Stimulated activated CD4-positive, alpha-beta T cell treated with anti-CD3 and anti-CD28 coated beads, TNF-alpha, amount 100 ng/mL, for 48 hours (primary cell): ENCODE measurements at places on chromosomes 1 and 21.
A peak's percentile ranks its signal among the peaks of the same experiment; 100 is the strongest.

- DNase-seq = no peak
These were observed 52.2 kb upstream of the GCLM start for GRCh38 chr1:93961443-93961842.

- DNase-seq = no peak
These were observed 13.3 kb downstream of the PMF1 start for GRCh38 chr1:156226116-156226538.

- DNase-seq = no peak
These were observed 164.3 kb downstream of the MIS18A start for GRCh38 chr21:32114419-32115035.

DNA sequence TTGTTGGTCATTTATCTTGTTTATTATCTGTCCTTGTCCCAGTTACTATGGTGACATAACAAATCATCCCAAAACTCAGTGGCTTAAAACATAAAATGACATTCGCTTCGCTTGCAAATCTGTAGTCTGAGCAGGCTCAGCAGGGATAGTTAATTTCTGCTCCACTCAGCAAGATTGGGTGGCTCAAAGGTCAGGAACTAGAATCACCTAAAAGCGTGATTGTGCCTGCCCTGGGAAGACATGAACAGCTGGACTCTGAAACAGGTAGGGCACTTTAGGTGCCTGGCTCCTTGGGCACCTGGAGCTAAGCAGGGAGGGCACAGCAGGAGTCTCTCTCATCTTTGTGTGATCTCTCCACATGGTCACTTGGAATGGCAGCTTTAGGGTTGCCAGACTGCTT lies 14.7 kb upstream of the TRAF3IP3 start:
- no peak for DNase-seq

DNA sequence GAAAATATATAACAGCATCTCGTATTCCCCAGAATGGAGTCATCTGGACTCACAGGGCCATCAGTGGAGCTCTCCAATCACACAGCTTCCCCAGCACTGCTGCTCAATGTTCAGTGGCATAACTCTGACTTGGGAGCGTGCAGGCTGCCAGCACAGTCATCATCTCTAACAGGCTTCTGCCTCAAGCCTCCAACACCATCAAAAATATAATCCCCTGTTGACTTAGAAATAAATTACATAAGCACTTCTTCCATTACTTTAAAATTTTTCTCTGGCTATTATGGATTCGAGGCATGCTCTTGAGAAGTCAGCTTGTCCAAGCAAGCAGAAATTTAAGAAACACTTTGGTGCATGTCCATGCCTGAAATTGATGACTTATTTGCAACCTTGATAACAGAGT lies 6.2 kb downstream of the DUSP23 start:
- no peak for DNase-seq

- DNase-seq = no peak
These were observed 152.2 kb downstream of the CLEC20A start for GRCh38 chr1:178344513-178345091.

GRCh38 chr1:221040691-221041285 lies 161.5 kb downstream of the HLX start:
- no peak for DNase-seq

- DNase-seq = no peak
These were observed 608 bp upstream of the MX2 start for GRCh38 chr21:41361053-41361785.

GRCh38 chr1:192443616-192444015 lies 126.8 kb downstream of the RGS21 start:
- no peak for DNase-seq

- no peak for DNase-seq
These were observed 1.8 kb downstream of the GPR3 start for GRCh38 chr1:27394282-27394658.

- DNase-seq = no peak
These were observed 850 bp downstream of the SESN2 start for GRCh38 chr1:28259934-28260802.

- DNase-seq = no peak
These were observed 5.7 kb downstream of the AGMAT start for GRCh38 chr1:15578921-15579682.

- no peak for DNase-seq
These were observed 5.2 kb downstream of the SLAMF1 start for GRCh38 chr1:160641323-160642280.

DNA sequence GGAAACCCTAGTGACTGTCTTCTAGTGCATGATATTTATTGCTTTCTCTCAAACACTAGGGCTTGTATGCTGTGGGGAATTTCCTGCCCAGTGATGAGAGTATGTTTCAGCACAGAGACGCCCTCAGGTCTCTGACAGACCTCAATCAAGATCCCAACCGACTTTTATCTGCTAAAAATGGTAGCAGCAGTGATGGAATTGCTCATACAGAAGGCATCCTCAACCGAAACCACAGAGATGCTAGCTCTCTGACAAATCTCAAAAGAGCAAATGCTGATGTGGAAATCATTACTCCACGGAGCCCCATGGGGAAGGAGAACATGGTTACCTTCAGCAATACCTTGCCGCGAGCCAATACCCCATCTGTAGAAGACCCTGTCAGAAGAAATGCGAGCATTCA lies 41.3 kb downstream of the PLPPR4 start:
- no peak for DNase-seq

GRCh38 chr1:227787513-227788270 lies 27.8 kb upstream of the PRSS38 start:
- peak; percentile 89 for DNase-seq

DNA sequence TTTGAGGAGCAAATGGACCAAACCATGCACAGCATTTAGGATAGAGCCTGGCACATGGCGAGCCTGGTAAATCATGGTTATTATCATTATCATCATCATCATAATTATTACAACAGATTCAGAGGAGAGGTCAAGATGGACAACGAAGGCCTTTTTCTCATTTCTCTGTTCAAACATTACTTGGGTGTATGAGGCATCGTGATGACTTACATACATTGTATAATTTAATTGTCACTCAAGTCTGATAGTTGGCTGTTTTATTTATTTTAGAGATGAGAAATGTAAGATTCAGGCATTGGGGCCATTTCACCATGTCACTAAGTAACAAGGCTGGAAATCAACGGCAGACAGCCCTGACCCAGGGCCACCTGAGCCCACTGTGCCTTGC lies 68.1 kb downstream of the SLC35F3 start:
- DNase-seq = no peak

- DNase-seq = no peak
These were observed 33.1 kb upstream of the KCNQ4 start for GRCh38 chr1:40750451-40750908.

- DNase-seq = no peak
These were observed 16.1 kb upstream of the SLC5A9 start for GRCh38 chr1:48206371-48206770.

DNA sequence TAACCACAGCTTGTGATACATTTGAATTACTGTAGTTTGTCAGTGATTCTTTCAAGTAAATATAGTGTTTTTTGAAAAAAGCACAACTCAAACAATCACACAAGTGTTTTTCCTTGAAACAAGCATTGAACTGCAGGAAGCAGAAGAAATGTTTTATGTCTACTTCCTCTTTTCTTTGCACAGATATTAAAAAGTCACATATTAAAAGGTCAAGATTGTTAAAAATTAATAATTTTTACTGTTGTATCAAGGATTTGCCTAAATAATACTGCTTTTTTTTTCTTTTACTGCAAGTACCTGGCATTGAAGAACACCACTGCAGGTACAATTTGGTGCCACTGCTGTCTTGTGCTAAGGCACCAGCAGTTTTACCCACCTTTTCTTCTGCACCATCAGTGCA lies 214.2 kb upstream of the C1orf105 start:
- no peak for DNase-seq

DNA sequence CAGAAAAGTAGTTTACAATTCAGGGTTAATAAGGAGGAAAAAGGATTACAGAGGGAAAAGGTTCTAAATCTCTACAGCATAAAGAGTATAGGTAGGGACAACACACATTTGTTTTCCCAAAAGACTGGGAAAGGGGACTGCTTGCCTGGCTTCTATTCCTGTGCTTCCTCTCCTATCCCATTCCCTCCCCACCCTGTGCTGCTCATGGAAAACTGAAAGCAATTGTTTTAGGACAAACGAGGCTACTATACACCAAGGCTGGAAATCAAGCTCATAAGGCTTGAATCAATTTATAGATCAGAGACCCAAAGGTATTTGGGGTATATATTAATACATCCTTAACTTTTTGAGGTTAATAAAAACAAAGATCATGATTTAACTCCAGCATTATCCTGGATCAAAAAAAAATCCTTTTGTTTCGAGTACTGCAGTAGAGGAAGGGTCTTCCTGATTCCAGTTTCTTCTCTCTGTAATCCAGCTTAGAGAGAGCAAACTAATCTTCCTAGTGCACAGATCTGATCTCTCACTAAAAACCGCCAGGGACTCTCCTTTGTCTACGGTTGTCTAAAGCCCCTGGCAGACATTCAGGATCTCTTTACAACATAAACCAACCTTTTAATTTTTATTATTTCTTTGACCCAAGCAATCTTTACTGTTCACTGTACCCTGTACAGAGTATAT lies 37.4 kb upstream of the A3GALT2 start:
- no peak for DNase-seq

DNA sequence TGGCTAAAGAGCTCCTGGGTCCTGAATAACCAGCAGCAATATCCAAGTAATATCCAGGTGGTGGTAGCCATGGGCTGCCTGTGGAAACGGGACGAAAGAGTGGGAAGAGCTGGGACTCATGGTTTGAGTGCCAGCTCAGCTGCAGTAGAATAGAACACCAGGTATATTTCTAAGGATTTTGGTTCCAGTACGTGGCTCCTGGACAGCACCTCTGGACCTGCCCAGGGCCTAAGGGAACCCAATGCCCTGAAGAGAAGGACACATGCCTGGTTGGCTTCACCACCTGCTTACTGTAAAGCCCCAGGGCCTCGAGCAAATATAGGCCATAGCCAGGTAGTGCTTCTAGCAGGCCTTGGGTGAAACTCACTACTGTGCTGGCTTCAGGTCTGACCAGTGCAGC lies 566.7 kb downstream of the KIF26B start:
- no peak for DNase-seq

DNA sequence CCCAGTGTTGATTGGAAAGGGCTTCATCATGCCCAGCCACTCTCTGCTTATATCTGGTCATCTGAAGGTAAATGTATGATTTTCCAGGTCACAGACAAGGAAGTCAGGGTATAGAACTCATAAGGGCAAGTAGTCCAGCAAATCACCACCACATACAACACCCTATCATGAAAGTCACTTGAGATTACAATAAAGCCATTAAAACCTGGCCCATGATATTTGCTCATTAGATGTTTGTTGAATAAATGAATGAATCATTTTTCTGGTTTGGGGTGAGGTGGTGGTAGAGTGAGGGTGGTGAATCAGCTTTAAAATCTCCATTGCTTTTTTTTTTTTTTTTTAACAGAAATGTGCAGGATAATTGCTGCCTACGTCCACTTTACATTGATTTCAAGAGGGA lies 91.9 kb downstream of the TGFB2 start:
- no peak for DNase-seq

GRCh38 chr1:32398401-32398800 lies 4.2 kb upstream of the BSDC1 start:
- DNase-seq = no peak

GRCh38 chr1:53369034-53369750 lies 41.3 kb upstream of the LRP8 start:
- no peak for DNase-seq

DNA sequence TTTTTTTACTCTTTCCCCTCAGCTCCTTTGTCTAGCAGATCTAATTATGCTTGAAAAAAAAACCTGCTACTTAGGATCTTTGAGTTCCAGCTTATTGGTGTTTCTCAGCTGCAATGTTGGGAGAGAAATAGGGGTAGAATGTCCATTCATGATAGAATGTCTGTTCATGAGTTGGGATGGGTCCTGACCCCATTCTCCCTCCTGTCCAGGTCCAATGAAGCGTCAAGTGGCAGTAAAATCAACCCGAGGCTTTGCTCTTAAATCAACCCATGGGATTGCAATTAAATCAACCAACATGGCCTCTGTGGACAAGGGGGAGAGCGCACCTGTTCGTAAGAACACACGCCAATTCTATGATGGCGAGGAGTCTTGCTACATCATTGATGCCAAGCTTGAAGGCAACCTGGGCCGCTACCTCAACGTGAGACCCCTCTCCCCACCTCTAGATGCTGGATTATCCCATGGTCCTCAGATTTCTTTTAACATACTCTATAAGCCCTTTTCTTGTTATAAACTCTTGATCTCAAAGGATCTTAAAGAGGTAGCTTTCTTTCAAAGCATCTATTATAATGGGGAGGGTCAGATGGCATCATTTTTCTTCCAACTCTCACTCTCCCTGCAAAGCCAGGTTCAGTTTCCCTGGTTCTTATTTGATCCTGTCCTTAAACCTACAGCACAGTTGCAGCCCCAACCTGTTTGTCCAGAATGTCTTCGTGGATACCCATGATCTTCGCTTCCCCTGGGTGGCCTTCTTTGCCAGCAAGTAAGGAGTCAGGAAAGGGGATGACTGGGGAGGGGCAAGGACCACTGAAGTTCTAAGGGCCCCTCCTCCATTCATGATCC lies 11.1 kb downstream of the CERS2 start:
- DNase-seq = no peak

DNA sequence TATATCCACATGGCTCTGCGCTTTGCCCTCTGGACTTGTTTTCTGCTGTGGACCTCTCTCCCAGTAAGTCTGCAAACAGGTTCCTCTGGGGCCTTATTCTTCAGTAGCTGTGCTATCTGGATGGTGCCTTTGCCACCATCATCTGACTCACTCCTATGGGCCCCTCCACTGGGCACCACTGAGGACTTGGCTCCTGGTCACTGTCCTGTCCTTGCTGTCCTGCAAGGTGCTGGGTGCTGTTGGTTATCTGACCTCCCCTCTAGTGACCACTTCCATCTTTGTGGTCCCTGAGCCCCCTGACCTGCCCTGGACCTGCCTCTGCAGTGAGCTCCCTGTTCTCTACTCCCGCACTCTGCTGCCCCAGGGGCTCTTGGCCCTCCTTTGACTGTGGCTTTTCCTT lies 6.7 kb downstream of the CNIH3 start:
- no peak for DNase-seq

- no peak for DNase-seq
These were observed 100.6 kb downstream of the DISC1 start for GRCh38 chr1:231727171-231727570.

GRCh38 chr1:85224734-85225623 lies 24.2 kb upstream of the SYDE2 start:
- no peak for DNase-seq

DNA sequence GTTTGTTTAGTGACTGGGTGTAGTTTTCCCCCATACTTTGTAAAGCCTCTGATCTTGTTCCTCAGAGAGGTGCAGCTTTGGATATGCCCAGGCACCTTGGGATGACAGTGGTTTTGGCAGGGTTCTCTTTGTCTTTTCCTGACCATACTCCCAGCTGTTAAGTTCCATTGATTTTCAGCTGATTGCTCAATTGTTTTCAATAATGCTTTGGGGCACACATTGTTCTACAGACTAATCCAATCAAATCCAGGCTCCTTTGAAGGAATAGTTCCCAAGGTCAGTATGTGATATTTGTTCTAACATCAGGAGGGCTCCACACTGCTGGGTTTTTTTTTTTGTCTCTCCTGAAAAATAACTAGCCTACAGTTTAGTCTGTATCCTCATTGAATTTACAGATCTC lies 24.8 kb downstream of the PPP2R5A start:
- DNase-seq = no peak

GRCh38 chr1:222095606-222096475 lies 354.0 kb upstream of the DUSP10 start:
- DNase-seq = peak; percentile 34

GRCh38 chr1:224404916-224405603 lies 29.5 kb downstream of the WDR26 start:
- no peak for DNase-seq
